ENCODE measurements at places on chromosomes 2 and 18. TPM values are rescaled to one million over a fixed set of nuclear protein-coding genes. Genes with fewer than 3 reads are reported as not detected.

DNA sequence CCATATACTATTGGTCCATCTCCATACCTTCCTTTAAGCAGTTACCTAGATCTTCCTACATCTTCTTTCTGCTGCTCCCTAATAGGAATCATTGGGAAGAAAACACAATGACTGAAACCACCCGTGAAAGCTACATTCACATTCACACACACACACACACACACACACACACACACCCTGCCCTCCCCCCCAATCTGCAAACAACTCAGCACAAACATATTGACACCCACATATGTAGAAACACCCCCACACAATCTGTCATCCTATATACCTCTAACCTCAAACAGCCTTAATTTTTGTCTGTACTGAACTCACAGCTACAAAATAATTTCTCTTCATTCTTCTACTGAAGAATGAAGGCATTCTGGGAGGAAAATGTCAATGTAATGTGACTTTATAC lies 63.8 kb downstream of the KLF7 start:
- DNase-seq: no peak

- DNase-seq: no peak
Observed at GRCh38 chr2:9004338-9005204, 1.1 kb upstream of the MBOAT2 start.

DNA sequence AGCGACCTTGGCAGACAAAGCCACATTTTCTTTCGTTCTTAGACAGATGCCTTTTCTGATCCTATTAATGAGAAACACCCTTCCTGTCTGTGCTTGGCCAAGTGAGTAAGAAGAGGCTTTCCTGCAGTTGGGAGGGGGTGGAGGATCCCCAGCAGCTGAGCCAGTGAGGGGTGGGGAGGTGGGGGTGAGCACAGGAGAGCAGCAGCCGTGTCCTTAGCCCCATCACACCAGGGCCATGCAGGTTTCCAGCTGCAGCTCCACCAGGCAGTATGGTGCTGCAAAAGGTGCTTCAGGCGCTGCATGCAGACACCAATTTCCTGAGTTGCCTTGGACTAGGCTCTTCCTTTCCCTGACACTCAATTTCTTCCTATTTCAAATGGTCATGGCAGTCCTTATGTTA lies 123.3 kb upstream of the SIX2 start:
- no peak for DNase-seq

The DSG4 gene
- not detected for total RNA-seq

DNA sequence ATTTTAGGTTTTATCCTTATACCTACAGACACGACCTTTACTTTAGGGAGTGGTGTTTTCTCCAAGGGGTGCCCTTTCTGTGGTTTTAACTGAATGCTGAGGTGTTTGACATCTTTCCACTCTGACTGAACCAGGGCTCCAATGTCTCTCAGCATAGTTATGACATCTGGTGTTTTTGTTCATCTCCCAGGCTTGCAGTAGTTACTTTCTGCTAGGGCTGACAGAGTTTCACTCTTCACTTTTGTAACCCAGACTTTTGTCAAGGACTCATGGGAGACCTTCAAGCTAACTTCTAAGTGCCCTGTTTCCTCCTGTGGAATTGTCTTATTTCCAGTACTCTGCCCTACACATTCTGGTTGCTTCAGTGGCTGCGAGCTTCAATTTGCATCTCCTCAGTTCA lies 103.1 kb downstream of the CCDC85A start:
- DNase-seq: no peak

- DNase-seq: no peak
Observed at GRCh38 chr2:55111230-55111569, 60.9 kb upstream of the RTN4 start.

GRCh38 chr2:233114421-233114861 lies 54.3 kb downstream of the INPP5D start:
- no peak for DNase-seq

DNA sequence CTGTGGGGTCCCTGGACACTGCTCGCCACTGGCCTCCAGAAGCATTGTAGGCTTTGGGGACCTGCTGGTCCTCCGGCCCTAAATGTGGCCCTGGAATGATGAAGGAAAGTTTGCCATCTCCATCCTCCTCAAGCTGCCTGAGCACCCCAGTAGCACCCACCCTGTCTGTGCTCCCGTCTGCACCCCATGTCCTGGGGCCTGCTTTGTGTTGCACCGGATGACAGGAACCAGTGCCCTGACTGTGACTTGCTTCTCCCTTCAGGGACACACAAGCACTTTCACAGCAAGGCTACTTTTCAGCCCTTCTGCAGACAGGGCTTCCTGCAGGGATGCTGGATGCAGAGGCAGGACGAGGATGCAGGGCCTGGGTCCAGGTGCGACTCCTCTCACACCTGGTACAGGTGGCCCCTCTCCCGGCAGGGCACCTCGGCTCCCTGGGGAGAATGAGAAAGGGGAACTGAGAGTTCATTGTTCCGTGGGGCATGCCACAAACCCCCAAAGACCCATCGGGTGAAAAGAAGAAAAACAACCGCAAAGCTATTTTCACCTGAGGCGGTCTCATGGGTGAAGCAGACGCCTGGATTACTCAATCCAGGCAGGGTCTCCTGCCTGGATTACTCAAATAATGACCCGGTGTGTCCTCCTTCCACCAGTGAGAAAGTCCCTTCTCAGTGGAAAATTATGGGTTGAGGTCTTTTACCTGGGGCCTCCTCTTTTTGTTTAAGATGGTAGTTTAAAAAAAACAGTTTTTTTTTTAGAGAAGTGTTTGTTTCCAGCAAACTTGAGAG lies 74.9 kb downstream of the LONRF2 start:
- no peak for DNase-seq

DNA sequence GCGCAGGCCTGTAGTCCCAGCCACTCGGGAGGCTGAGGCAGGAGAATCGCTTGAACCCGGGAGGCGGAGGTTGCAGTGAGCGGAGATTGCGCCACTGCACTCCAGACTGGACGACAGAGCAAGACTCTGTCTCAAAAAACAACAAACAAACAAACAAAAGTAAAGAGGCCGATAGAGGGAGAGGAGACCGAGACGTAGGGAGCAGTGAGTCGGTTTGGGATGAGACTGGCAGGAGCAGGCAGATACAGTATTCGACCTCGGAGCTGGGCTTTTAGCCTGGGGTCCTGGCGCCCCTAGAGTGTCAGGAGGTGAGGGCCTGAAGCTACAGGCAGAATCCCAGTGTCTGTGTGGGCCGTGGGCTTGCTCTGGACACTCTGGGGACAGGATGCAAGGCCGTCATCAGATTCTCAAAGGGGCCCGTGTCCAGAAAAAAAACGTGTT lies 51.2 kb downstream of the SLC4A1AP start:
- no peak for DNase-seq

Data from psoas muscle (tissue), 8 donors.